Natural killer cell treated with Interleukin-12 subunit alpha and Interleukin-12 subunit beta and Interleukin-15 and Interleukin-18, amount 100 ng/mL, for 72 hours (primary cell): ENCODE measurements at places on chromosomes 2 and 18. TPM values are rescaled to one million over a fixed set of nuclear protein-coding genes. Genes with fewer than 3 reads are reported as not detected.

DNA sequence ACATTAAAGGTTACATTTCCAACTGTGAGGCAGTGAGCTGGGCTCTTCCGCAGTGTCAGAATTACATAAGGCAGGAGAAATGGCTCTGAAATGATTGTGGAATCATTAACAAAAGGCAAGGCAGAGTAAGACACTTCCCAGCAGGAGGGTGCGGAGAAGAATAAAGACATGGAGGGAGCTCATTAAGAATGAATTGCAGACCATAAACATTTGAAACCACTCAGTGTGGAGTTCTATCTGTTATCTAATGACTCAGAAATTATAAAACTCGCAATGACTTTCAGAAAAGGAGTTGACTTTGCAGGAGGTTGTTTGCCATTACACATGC lies 77.0 kb downstream of the SMIM21 start:
- peaks cover 2% of the 10 kb centered on the region for H3K27me3 ChIP-seq
- peaks cover 8% of the 10 kb centered on the region for H3K36me3 ChIP-seq
- H3K4me1 ChIP-seq: no peaks in the 10 kb centered on the region
- H3K4me3 ChIP-seq: no peak overlapping the region
- no peak for DNase-seq

DNA sequence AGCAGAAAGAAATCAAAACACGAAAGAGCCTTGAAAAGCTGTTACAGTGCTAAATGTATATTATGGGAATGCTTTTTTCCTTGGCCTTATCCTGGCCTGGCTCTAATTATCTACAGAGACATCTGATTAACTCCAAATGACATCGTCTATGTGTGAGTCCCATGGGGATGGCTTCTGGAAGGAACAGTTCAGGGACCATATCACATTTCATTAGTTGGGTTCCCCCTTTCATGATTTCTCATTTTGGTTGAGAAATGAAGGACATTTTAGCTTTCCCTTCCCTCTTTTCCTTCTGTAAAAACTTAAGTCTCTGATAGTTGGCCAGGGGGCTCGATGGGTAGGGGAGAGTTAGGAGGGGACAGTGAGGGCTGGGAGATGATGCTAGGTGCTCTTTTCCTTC lies 116.7 kb downstream of the PRKCE start:
- no peak overlapping the region for H3K27ac ChIP-seq
- H3K4me3 ChIP-seq: no peak overlapping the region
- H3K4me1 ChIP-seq: no peaks in the 10 kb centered on the region
- DNase-seq: no peak

The CCDC74A gene
- total RNA-seq: 2.1 TPM

DNA sequence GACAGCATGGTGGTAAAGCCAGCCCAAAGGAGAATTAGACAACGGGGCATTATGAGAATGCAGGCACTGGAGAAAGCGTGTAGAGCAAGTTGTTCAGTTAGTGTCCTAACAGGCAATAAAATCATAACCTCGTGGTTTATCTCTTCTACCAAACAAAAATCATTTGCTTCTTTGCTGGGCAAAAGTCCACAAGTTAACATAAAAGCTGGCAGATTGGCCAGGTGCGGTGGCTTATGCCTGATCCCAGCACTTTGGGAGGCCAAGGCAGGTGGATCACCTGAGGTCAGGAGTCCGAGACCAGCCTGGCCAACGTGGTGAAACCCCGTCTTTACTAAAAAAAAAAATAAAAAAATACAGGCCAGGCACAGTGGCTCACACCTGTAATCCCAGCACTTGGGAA lies 364.1 kb downstream of the SETBP1 start:
- H3K36me3 ChIP-seq: peaks cover 11% of the 10 kb centered on the region
- H3K27me3 ChIP-seq: no peaks in the 10 kb centered on the region
- H3K27ac ChIP-seq: no peak overlapping the region
- H3K4me1 ChIP-seq: peaks cover 3% of the 10 kb centered on the region

The DSG1 gene
- total RNA-seq: not detected

The CYTIP gene
- total RNA-seq: 1,319 TPM

DNA sequence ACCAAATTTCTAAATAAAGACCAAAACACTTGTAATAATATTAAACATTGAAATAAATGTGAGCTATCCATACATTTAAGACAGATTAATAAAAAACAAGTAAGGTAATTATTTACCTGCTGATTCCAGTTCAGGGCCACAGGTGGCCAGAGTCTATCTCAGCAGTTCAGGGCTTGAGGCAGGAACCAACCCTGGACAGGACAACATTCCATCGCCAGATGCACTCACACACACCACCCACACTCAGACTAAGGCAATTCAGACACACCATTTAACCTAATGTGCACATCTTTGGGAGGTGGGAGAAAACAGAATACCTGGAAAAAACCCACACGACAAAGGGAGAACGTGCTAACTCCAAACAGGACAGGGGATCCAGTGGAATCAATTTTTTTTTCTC lies 14.1 kb upstream of the WDSUB1 start:
- H3K4me1 ChIP-seq: no peaks in the 10 kb centered on the region
- H3K36me3 ChIP-seq: peaks cover 14% of the 10 kb centered on the region
- H3K4me3 ChIP-seq: no peak overlapping the region
- H3K27me3 ChIP-seq: peaks cover 5% of the 10 kb centered on the region
- H3K27ac ChIP-seq: no peak overlapping the region
- no peak for DNase-seq

- H3K27me3 ChIP-seq: no peaks in the 10 kb centered on the region
- H3K4me1 ChIP-seq: no peaks in the 10 kb centered on the region
- DNase-seq: no peak
- no peak overlapping the region for H3K4me3 ChIP-seq
- no peaks in the 10 kb centered on the region for H3K36me3 ChIP-seq
Observed at GRCh38 chr2:178899656-178900055, 92.4 kb upstream of the TTN start.

The AQP12B gene
- total RNA-seq: not detected

- no peak overlapping the region for H3K27ac ChIP-seq
- peaks cover 7% of the 10 kb centered on the region for H3K27me3 ChIP-seq
- no peak overlapping the region for H3K4me3 ChIP-seq
- DNase-seq: no peak
Observed at GRCh38 chr18:24462838-24463775, 2.7 kb downstream of the HRH4 start.

- H3K27me3 ChIP-seq: no peaks in the 10 kb centered on the region
- H3K4me3 ChIP-seq: no peak overlapping the region
- H3K27ac ChIP-seq: no peak overlapping the region
- H3K4me1 ChIP-seq: no peaks in the 10 kb centered on the region
- peaks cover 5% of the 10 kb centered on the region for H3K36me3 ChIP-seq
Observed at GRCh38 chr2:6031200-6031867, 339.1 kb downstream of the SOX11 start.

GRCh38 chr2:174753038-174753633 lies 11.1 kb downstream of the CHRNA1 start:
- H3K4me1 ChIP-seq: peaks cover 29% of the 10 kb centered on the region
- H3K36me3 ChIP-seq: no peaks in the 10 kb centered on the region
- H3K27ac ChIP-seq: peak overlapping the region; percentile 84
- no peaks in the 10 kb centered on the region for H3K27me3 ChIP-seq

The LRP2 gene
- total RNA-seq: 0.05 TPM

The PTH2R gene
- total RNA-seq: not detected

DNA sequence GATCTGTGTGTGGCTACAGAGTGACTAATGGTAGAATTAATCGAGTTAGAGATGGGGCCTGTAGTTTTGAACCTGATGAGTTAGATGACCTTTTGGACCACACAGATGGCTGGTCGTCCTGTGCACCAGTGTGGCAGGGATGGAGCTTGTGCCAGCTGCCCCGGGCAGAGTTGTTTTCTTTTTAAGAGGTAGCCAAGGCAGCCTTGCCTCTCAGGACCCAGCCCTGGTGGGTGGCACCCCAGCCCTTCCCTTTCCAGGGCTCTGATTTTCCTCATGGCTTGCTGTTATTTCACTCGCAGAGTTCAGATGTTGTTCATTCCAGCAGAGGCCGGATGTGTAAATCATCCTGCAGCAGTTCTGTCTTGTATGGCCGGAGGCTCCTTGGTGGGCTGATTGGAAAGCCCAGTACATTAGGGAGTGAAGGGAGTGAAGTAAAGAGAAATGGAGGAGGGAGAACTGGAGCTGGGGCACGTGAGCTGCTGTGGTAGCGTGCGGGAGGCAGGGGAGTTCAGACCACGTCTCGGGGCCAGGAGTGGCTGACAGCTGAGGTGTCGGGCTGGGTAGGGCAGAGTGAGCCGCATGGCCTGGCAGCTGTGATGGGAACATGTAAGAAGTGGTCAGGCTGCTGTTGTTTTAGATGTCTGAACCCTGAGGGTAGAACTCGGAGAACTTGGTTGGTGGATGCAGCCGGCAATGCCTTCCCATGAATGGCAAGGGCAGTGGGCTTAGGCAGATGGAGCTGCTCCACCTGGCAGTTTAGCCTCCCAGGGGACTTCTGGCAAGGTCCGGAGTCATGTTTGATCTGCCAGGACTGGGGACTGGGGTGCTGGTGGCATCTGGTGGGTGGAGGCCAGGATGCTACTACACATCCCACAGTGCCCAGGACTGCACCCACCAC lies 28.8 kb downstream of the ASAP2 start:
- H3K27me3 ChIP-seq: peaks cover 15% of the 10 kb centered on the region
- H3K4me3 ChIP-seq: no peak overlapping the region
- H3K36me3 ChIP-seq: no peaks in the 10 kb centered on the region

The TDRD15 gene
- 0.14 TPM for total RNA-seq

The ITGB6 gene
- not detected for total RNA-seq

- no peak overlapping the region for H3K4me3 ChIP-seq
- no peaks in the 10 kb centered on the region for H3K4me1 ChIP-seq
- no peaks in the 10 kb centered on the region for H3K36me3 ChIP-seq
- peaks cover 53% of the 10 kb centered on the region for H3K27me3 ChIP-seq
- H3K27ac ChIP-seq: no peak overlapping the region
Observed at GRCh38 chr2:118048401-118048800, 34.5 kb upstream of the CCDC93 start.

- peaks cover 24% of the 10 kb centered on the region for H3K27me3 ChIP-seq
- H3K4me3 ChIP-seq: no peak overlapping the region
- no peak overlapping the region for H3K27ac ChIP-seq
- no peak for DNase-seq
- H3K36me3 ChIP-seq: no peaks in the 10 kb centered on the region
Observed at GRCh38 chr18:75538727-75539126, 111.2 kb upstream of the SMIM21 start.

- peaks cover 35% of the 10 kb centered on the region for H3K36me3 ChIP-seq
- no peak overlapping the region for H3K4me3 ChIP-seq
- no peak overlapping the region for H3K27ac ChIP-seq
- no peaks in the 10 kb centered on the region for H3K4me1 ChIP-seq
- no peak for DNase-seq
Observed at GRCh38 chr2:43948370-43948769, 47.4 kb downstream of the LRPPRC start.
